ENCODE measurements at places on chromosomes 7 and 10.
A peak's percentile ranks its signal among the peaks of the same experiment; 100 is the strongest.

DNA sequence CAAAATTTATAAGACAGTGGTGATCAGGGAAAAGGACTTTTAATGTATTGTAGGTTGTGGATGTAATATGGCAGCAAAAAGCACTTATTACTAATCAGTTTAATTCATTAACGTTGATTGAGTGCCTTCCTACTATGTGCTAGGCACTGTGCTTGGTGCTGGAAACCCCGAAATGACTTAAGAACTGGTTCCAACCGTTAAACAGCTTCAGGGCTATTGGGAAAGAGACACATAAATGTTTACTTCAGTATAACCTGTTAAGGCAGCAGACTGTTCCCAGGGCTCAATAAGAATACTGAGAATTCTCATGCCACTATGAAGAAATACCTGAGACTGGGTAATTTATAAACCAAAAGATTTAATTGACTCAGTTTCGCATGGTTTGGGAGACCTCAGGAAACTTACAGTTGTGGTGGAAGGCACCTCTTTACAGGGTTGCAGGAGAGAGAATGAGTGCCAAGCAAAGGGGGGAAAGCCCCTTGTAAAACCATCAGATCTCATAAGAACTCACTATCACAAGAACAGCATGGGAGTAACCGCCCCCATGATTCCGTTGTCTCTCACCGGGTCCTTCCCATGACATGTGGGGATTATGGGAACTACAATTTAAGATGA is 1.1 kb upstream of the SLC25A13 start:
- DNase-seq, result no peak

DNA sequence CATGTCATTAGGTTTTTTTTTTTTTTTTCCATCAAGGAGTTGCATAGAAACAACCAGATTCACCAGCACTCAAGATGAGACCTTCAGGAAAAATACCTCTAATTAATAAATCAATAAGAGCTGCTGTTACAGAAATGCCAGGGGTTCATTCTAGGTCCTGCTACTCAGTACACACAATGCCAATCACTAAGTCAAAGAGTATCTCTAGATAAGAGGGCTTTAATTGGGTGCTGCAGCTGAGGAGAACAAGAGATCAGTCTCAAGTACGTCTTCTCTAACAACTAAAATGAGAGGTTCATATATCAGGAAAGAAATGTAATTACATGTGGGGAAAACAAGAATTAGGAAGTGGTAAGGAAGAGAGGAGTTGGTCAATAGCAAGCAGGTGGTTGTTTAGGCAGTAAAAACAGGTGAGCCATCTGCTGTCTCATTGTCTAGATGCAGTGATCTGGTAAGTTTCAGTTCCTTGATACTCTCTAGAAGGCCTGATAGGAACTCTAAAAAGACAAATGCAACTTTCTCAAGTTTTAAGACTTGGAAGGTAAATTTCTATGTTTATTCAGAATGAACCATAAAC is 272.9 kb upstream of the ZWINT start:
- DNase-seq, result no peak

- peak; percentile 6 for DNase-seq
These were observed 31.9 kb upstream of the GUSB start for GRCh38 chr7:66013938-66014337.

DNA sequence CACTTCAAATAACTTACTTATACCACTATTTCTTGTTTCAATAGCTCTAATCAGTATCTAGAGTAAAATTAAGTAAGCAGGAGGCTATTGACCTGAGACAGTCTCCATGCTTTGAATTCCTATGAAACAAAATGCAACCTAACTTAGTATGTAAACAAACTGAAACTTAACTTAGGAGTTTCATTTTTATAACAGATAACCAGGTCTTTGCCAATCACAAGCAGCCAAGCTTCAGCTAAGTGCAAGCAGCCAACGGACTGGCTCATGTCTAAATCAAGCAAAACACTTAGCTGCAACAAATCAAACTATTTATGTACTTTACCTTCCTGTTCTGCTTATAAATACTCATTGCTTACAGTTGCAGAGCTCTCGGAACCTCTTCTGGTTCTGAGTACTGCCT is 4.4 kb upstream of the GSTK1 start:
- no peak for DNase-seq

DNA sequence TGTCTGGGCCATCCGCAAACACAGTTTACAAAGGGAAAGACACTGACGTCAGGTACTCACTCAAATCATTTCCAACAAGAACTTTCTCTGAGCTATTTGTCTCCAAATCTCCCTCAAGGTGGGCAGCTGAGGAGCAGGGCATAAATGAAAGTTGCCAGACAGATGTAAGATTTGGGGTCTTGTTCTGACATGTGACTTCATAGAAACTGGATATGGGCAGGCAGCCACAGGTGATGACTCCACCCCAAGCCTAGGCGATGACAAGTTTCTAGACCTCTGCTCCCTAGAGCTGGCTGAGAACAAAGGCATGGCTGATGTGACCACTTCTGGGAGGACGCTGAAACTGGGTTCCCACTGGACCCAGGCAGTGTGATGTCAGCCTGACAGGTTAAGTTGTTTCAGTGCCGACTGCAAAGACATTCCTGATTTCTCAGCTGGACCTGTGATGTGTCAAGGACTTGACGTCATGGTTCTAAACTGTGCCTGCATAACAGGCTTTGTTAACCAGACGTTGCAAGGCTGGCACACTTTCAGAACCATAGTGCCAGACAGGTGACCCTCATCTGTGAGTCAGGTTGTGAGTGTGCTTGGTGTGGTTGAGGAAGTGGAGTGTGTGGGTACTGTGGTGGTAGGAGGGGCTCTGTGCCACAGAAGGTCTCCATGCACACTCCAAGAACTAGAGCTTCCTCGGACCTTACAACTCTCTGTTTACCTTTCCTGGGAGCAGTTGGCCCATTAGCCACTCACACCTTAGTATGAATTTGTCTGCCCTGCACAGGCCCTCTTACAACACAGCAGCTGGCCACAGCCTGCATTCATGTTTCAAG is 39.9 kb upstream of the EBF3 start:
- DNase-seq, result no peak

GRCh38 chr10:69515699-69516259 is 57.4 kb downstream of the NEUROG3 start:
- peak; percentile 32 for DNase-seq

GRCh38 chr10:129099992-129100391 is 367.0 kb upstream of the MGMT start:
- no peak for DNase-seq

DNA sequence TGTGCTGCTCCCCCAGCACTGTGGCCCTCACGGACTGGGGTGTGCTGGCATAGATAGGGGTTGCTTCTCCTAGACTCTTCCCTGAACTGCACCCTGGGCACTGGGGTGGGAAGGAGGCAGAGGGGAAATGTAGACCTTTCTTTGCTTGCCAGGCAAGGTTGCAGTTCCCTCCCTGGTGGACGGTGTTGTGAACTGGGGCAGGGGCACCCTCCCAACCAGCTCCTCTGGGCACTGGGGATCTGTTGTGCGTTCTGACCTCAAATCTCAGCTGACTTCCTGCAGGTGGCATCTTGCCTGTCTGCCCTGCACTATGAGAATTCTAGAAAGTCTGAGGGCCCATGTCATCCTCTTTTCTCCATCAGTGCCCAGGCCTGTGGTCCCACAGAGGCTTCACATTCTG is 53.9 kb downstream of the ARHGAP22 start:
- DNase-seq, result no peak

DNA sequence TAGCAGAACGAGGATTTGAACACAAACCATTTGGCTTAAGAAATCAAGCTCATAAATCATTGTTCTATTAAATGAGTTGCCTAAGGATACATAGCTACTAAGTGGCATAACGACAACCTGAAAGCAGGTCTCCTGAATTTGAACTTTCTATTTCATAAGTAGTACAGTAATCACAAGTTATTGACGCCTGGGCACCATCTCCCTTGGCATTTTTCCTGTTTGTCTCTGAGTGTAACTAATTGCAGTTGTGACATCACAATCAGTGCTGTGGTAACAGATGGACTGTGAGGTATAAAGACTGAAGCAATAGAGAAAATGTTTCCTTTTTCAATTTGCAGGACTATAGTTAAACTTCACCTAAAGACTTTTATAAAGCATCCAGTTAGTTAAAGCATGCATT is 6.4 kb upstream of the CSTF2T start:
- DNase-seq, result no peak

GRCh38 chr7:143316492-143316891 is 581 bp downstream of the CLCN1 start:
- DNase-seq, result no peak

DNA sequence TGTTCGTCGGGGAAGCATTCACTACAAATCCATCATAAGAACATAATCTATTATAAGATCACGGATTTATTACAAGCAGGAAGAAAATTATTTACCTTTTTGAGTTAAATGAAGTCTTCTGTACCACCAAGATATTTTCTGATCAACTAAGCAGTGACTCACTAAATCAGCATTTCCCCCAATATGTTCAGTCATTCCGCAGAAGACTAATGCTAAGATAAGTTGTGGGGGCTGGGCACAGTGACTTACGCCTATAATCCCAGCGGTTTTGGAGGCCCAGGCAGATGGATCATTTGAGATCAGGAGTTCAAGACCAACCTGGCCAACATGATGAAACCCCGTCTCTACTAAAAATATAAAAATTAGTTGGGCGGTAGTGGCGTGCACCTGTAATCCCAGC is 144.2 kb upstream of the EGR2 start:
- DNase-seq, result no peak

DNA sequence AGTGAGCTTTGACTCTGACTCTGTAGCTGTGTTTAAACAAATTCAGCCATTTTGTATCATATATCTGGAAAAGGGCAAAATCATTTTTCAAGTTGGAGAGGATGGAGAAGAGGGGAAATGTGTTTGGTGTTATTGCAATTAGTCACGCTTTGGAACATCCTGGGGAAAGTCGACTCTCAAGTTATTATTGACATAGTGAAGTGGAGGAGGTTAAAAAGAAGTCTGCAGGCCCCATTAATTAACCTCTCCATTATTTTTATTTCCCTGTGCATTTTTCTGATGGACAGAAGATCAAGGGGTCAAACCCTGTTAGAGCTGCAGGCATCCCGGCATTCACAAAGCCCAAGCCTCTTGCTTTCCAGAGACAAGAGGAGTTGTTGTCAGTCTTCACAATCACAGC is 132.6 kb downstream of the TEX36 start:
- DNase-seq, result no peak

DNA sequence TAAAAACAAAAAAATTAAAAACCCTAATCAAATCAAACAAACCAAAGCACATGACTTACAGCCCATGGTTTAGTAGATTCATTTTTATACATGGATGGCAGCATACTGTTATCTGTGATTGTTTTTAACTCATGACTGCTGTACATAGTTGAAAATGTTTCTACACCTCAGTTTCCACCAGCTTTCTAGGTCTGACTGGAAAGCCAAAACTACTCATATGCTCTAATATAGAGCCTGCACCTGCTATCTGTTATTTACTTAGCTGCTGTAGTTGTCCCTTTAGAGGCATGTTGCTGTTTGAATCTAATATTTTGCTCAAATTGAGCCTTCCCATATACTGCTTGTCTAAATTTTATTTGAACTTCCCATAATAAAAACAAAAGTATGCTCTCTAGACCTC is 289.9 kb upstream of the LRRN3 start:
- no peak for DNase-seq

DNA sequence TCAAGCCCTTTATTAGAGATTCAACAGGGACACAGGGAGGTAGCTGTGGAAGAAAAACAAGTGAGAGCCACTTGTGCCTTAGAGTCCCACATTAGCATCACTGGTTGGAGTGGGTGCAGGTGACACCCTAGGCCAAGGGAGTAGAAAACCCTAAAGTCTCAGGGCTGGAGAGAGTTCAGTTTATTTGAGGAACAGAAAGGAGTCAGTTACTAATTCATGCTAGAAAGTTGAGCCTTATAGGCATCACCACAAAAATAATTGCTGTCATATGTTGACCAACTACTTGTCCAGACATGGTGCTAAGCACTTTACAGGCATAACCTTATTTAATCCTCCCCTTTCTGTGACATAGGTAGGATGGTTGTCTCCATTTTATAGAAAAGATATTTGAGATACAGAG is 20.9 kb upstream of the ACSL5 start:
- DNase-seq, result no peak

- no peak for DNase-seq
These were observed 101.2 kb upstream of the MGMT start for GRCh38 chr10:129365767-129366402.

- no peak for DNase-seq
These were observed 188.8 kb downstream of the PARD3 start for GRCh38 chr10:34626158-34626880.

- DNase-seq, result no peak
These were observed 43.1 kb upstream of the DDC start for GRCh38 chr7:50608196-50608906.

GRCh38 chr10:17536221-17536620 is 81.0 kb downstream of the HACD1 start:
- no peak for DNase-seq

GRCh38 chr10:44733501-44734488 is 177.3 kb upstream of the TMEM72 start:
- no peak for DNase-seq

DNA sequence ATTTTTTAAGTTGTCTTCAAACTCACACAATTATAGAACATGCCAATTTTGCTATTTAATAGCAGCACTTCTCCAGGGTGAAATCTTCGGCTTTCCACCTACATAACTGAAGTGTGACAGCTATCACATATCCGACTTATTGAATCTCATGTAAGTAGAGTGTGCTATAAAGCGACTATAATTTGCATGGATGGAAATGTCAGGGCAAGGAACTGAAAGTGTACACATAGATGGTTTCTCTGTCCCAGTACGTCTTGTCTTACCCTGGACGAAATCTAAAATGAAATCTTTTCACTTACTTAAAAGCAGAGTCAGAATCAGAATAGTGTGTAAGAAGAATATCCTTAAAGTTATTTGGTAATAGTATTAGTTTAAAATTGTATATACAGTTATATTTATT is 132.3 kb downstream of the THSD7A start:
- DNase-seq, result no peak

DNA sequence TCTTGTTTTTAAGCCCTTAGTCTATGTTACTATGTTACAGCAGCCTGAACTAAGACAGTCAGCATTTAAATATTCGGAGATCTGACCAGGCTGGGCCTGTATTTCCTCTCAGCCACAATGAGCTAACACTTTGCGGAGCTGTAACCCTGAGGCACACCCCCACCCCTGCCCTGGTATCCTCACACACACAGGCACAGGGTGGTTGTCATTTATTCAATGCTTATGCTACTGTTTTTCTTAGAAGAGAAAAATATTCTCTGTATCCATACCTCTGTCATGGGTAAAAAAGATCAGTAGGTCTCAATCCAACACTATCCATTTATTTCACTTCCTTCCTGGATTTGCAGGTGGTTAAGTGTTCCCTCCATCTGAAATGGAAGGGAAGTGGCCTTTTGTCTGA is 80.3 kb upstream of the TRIL start:
- no peak for DNase-seq

GRCh38 chr10:70324339-70324861 is 40.6 kb upstream of the NPFFR1 start:
- DNase-seq, result no peak

- DNase-seq, result no peak
These were observed 124.6 kb upstream of the SEC61G start for GRCh38 chr7:54883576-54883975.

DNA sequence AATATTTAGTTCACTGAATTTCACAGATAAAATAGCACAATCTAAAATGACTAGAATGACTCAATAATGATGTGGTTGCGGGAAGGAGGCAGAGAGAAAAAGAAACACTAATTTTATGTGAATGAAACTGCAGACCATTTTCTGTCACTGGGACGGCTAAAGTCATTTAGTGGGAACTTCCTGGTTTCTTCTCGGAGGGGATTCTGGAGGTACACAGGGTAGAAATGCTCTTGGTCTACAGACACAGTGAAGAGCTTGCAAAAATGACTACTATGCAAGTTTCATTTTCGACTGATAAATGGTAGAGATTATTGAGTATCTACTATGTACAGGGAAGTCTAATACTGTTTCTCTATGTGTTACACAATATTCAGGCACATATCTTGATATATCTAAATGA is 63.5 kb upstream of the LRRN3 start:
- DNase-seq, result no peak
